NCI-H146 (cell line): ENCODE measurements at places on chromosomes 7 and 10.

GRCh38 chr7:40826411-40827221 lies 691.8 kb downstream of the SUGCT start:
- no peak for DNase-seq

- DNase-seq: peak; percentile 67
Measured at GRCh38 chr10:104045151-104046089, 40.3 kb downstream of the COL17A1 start.

DNA sequence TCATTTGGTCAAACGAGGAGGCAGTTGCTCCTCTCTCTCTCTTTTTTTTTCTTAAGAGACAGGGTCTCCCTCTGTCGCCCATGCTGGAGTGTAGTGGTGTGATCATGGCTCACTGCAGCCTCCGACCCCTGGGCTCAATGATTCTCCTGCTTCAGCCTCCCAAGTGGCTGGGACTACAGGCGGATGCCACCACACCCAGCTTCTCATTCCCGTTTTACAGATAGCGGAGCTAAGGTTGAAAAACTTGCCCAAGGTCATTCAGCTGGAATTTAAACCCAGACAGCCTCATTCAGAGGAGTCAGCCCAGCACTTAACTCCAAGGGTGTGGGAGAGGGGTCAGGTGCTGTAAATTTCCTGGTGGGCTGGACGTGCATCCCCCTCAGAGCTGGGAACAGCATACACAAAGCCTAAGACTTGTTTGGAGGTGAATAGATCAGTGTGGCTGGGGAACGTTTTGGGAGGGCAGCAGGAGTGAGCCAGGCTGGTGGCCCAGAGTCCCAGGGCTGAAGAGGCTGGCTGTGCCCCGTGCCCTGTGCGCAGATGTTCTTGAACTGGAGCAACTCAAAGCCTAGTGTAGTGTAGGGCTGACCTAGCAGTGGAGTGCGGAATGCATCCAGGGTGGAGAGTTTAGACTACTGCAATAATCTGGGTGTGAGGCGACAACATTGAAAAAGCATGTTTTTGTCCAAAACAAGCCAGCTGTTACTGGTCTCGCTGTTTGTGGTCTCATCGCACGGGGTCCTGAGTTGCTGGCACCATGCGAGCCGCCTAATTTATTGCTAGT lies 2.3 kb downstream of the HTRA1 start:
- no peak for DNase-seq

- DNase-seq: no peak
Measured at GRCh38 chr7:106045586-106045985, 66.5 kb downstream of the SYPL1 start.

DNA sequence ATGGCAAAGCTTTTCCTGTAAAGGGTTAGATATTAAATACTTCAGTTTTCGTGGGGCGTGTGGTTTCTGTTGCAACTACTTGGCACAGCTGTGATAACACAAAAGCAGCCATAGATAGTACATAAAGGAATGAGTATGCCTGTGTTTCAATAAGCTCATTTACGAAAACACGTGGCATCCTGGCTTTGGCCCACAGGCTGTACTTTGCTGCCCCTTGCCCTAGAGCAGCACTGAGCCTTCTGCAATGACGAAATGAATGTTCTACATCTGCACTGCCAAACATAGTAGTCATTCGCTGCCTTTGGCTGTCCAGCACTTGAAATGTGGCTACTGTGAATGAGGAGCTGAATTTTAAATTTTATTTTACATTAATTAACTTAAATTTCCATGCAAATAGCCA lies 376.2 kb upstream of the TPK1 start:
- no peak for DNase-seq

GRCh38 chr10:99888622-99889021 lies 106.2 kb downstream of the ABCC2 start:
- DNase-seq: no peak

DNA sequence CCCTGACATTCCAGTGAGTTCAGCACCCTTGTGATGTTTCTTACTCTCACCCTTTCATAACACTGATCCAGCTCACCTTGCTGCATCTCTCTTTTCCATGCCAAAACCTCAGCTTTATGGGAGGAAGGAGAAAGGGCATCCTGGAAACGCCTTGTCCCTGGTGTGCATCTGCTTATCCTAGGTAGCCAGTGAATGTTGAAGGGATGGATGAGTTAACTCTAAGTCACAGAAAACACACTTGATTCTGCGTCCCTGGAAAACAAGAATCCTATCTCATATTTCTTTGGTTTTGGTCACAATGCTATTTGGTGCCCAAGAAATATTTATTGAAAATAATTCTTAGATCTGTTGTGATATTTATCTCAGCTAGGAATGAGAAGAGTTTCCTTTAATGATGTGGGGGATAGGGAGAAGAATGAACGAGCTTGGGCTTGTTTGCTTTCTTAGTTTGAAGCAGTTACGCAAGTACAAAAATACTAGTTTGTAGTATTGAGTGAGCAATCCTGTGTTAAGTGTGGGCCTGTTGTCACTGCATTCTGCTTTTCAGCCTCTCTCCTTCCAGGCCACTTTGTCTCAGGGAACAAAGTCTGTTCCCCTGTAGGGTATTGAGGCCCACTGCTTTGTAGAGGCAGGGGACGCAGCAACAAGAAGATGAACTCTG lies 126.5 kb downstream of the ARID5B start:
- DNase-seq: no peak

- DNase-seq: no peak
Measured at GRCh38 chr7:94396037-94396431, 1.3 kb downstream of the COL1A2 start.

DNA sequence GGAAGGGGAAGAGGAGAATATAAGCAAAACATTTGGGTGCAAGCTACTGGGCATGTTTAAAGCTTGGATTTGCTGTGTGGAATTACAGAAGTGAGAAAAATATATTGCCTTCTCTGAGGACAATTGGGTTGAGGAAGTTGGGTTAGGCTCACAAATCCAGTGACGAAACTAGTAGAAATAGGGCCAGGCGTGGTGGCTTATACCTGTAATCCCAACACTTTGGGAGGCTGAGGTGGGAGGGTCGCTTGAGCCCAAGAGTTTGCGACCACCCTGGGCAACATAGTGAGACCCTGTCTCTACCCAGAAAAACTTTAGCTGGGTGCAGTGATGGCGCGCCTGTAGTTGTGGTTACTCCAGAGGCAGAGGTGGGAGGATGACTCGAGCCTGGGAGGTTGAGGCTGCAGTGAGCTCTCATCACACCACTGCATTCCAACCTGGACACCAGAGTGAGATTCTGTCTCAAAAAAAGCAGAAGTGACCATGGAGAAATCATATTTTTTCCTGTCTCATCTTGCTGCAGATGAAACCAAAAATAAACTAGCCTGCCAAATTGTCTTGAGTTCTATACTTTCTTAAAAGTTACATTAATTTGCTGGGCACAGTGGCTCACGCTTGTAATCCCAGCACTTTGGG lies 22.4 kb downstream of the NRBF2 start:
- DNase-seq: no peak

DNA sequence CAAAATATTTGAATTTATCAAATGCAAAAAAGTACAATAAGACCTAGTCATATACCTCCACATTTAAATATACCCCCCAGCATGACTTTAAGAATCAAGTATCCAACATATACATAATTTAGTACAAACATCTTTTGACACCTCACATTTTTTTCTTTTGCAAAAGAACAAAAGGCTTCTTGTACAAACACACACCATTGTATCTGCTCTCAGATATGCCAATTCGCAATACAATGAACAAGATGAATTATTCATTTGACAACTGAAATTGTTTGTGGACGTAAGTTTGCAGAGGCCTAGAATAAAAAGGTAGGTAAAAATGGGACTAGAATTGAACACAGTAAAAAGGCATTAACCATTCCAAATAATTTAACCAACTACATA lies 154.4 kb downstream of the CACNA2D1 start:
- DNase-seq: peak; percentile 91

DNA sequence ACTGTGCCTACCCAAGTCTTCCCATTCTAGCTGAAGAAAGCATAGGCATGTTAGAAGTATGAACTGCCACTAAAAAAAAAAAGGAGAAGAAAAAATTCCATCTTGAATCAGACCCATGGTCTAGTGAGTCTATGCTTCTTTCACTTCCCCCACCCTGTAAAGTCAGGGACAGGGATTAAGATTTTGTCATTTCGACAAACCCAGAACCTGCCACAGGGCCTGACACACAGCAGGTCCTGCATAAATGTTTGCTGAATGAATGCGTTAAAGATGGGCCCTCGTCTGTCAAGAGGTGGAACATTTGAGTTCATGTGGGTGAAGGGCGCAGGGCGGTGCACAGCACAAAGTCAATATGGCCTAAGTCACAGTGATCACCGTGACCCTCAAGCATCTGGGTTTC lies 4.9 kb downstream of the HIPK2 start:
- no peak for DNase-seq

GRCh38 chr7:35726654-35727053 lies 31.7 kb upstream of the HERPUD2 start:
- peak; percentile 47 for DNase-seq

DNA sequence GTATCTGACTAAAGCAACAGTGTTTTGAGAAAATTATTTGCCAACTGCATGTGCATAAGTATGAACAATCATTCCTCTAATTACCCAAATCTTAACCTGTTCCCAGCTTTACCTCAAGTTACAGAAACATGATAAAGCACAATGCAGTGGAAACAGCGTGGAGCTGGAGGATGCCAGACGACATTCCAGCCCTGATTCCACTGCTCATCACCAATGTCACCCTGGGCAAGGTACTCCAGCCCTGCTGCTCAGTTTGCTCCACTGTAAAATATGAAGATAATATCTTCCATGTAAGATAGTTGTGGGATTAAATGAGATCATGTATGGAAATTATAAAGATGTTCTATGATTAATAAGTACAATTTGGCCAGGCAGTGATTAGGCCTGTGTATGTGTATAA lies 50.4 kb upstream of the ODAD2 start:
- DNase-seq: no peak

DNA sequence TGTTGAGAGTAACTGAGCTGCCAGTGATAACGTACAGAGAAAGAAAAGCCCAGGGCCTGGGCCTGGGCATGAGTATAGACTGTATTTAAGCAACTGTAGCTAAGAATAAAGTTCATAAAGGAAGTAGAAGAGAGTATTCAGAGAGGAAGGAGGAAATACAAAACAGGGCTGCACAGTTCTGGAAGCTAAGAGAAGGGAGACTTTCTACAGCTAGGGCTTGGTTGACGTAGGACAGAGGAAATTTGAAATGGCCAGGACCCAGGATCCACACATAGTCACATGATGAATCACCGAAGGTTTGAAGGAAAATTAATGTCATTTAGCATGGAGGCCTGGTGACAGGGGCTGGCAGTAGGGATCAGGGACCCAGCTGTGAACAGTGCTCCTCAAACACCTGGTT lies 66.7 kb downstream of the ARL4A start:
- no peak for DNase-seq

GRCh38 chr10:76133597-76134255 lies 702.3 kb downstream of the LRMDA start:
- DNase-seq: peak; percentile 99

DNA sequence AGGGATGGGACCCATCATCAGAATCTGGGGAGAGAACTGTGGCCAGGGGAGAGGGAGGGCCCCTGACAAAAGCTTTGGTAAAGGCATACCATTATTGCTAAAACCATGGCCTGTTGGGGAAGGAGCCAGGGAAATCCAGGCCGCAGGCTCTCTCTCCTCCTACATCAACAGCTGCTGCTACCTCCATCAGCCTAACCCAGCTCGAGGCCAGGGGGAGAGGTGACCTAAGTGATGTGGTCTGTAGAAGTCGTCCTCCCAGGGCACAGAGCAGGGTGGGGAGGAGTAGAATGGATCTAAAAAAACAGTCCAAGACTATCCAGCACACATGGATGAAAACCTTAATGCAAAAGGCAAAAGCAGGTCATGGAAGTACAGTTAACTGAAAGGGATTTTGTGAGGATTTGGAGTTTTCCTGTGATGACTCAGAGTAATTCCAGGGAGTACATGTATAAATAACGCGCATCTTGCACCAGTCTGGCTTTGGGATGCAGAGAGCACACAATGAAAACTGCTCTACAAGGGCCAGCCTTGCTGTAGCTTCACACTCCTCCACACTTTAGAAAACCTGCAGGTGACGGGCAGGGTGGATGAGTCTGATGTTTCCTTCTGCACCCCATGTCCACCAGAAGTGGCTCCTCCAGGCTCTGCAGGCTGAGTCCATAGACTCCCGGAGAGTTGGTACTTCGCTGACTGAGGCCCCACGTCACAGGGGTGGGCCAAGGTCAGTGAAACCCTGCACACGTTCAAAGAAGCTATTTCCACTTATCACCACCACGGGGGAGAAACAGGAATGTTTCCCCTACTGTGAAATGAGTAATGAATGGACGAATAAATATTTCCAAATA lies 38.5 kb upstream of the MSMB start:
- DNase-seq: no peak

DNA sequence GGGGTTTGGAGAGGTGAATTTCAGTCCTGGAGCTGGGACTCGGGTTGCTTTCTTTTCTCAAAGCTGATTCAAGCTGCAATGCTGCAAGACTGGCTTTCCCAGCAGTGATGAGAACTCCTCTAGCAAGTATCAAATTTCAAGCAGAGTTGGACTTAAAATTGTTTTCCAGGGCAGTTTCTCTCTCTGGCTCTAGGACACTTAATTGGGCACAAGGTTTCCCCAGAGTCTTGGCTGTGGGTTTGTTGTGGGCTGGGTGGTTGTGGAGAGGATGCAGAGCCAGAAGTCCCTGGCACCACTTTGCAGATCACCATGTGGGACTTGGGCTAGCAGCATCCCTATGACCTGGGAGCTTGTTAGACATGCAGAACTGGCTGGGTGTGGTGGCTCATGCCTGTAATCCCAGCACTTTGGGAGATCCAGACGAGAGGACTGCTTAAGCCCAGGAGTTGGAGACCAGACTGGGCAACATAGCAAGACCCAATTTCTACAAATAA lies 16.8 kb downstream of the AKR1B15 start:
- DNase-seq: no peak

- DNase-seq: no peak
Measured at GRCh38 chr10:107619139-107619538, 454.6 kb upstream of the SORCS1 start.

- DNase-seq: no peak
Measured at GRCh38 chr7:91692800-91693199, 187.7 kb downstream of the MTERF1 start.

- no peak for DNase-seq
Measured at GRCh38 chr7:84218681-84219080, 24.1 kb upstream of the SEMA3A start.

DNA sequence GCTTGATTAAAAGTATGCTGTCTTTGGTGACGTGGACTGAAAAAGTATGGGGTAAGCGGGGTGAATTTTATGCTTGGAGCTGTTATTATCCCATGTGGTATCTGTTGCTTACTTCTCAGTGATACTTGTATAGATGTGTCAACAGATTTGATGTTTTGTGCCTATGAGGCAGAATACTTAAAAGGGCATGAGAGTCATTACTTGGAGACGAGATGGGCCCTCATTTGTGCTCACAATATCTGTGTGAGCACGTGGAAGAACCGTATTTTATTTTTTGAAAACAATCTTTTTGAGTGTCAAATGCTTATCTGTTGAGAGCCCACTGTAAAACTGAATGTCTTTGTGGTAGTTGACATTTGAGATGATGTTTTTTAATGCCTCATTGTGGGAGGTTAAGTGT lies 281.9 kb downstream of the EXOC4 start:
- DNase-seq: no peak

- DNase-seq: no peak
Measured at GRCh38 chr10:128052696-128053095, 73.5 kb downstream of the MKI67 start.

- peak; percentile 48 for DNase-seq
Measured at GRCh38 chr10:99329304-99329553, at the start of gene CNNM1. Gene CNNM1, plus strand, starts transcription at chr10:99329356. Its CDS starts 32 bp downstream, at chr10:99329388.

- DNase-seq: no peak
Measured at GRCh38 chr7:121139427-121139826, 150.9 kb downstream of the CPED1 start.
